ENCODE measurements at places on chromosomes 12 and 14. TPM values are rescaled to one million over a fixed set of nuclear protein-coding genes. Genes with fewer than 3 reads are reported as not detected.

GRCh38 chr12:114697741-114698565 is 14.0 kb upstream of the TBX3 start:
- DNase-seq = no peak

DNA sequence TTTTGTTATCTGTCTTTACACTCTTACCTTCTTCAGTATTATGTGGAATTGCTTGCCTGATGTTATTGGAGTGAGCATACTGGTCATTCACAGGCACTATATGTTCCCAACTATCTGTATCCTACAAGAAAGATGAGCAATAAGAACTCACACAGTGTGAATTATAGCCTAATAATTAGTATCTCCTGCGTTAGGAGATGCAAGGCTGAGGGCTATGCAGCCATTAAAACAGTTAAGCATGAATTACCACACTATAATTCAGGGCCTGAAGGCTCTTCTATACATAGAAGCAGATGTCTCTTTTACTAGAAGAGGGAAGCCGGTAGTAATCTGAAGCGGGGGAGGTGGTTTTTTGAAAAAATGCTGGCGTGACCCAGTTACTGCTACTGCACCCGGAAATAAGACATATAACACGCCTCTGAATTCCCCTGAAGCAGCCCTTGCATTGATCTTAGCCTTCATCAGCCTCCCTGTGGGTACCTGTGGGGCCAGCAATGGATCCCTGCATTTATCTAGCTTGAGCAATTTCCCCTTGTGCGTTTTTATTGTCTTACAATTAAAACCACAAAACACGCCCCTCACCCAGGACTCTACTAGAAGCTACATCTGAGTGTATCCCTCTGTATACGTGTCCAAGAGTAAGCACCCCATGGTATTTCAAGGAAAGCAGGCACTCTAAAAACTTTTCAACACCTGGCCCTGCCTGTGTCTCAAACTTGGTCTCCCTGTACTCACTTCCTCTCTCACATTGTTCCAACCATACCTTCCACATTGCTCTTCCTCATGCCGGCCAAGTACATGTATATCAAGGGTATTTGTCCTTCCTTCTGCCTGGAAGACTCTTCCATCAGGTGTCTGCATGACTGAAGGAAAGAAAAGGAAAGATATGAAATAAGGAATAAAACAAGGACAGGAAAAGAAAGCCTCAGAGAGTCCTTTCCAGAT is 210.9 kb upstream of the ARID2 start:
- DNase-seq = no peak

DNA sequence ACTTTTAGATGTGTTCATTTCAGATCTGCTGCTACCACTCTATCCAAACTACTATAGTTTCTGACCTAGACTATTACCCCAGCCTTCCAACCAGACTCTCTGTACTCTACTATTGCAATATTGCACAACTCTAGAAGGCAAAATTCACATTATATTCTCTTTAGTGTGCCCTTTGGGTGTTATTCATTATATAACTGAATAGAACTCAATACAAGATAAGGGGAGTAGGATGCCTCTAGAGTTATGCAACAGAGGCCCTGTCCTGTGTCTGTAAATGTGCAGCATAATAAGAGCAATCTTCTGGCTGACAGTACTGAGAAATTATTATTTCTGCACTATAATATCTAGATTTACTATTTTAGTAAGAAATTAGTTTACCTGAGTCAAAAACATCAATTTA is 63.1 kb downstream of the LRRC9 start:
- DNase-seq = no peak

Gene C12orf54
- total RNA-seq = not detected

Gene ZFHX2
- total RNA-seq = 0.29 TPM

All from A172 (cell line).